ENCODE measurements at places on chromosomes 16 and 17.

- peak; percentile 21 for DNase-seq
Observed at GRCh38 chr17:31266042-31266441, 31.0 kb downstream of the OMG start.

DNA sequence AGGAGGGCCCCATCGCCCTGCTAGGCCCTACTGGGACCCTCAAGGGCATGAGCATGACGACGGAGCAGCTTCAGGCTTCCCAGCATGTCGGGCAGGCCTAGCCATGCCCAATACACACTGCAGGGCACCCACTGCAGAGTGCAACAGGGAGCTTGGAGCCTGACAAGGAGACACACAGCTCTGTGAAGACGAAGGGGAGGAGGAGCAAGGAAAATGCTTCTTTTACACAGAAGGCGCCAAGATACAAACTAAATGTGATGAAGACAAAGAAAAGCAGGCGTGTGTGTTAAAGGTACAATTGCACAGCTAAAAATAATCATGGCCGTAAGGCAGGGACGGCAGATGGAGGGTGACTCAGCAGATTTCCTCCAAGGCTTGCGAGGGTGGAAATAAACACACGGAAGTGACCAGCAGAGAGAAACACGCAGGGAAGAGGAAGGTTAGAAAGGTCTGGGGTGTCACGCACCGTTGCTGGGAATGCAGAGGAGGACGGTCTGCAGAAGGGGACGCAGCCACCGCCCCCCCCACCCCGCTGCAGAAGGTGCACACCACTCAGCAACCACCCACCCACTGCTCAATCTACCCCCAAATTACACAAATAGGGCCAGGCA is 108.5 kb downstream of the ZNF778 start:
- DNase-seq = peak; percentile 44

DNA sequence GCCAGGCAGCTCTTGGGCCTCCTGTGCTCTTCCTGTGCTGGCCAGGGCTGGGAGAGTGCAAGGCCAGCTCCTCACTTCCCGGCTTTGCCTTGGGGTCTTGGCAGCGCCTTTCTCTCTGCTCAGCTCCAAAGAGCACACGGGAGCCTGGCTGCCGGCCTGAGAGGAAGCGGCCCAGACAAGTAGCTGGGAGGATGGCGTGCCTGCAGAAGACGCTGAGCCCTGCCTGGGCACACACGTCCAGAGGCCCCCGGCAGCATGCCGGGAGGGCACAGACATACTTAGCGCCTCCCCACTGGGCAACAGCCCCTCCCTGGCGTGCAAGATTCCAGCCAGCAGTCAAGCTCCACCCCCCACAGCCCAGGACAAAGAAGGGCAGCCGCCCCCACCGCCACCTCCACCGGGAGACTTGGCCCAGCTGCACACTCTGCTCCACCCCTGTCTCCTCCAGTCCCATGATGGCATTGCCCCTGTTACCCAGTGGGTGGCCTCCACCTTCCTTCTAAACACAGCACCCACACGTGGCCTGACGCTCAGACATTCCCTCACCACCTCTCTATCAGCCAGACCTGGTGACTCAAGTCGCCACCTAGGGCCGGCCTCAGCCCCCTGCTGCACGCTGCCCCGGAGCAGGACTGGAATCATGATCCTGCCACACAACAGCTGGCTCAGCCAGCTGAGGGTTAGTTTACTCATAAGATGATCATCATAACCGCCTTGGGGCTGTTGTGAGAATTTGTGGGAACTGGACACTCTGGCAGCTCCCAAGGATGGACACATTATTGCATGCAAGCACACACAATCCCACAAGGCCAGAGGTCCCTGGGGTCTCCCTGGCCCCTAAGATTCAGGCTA is 12.4 kb downstream of the SGCA start:
- peak; percentile 73 for DNase-seq

- no peak for DNase-seq
Observed at GRCh38 chr16:57102888-57103851, 10.8 kb downstream of the CPNE2 start.

DNA sequence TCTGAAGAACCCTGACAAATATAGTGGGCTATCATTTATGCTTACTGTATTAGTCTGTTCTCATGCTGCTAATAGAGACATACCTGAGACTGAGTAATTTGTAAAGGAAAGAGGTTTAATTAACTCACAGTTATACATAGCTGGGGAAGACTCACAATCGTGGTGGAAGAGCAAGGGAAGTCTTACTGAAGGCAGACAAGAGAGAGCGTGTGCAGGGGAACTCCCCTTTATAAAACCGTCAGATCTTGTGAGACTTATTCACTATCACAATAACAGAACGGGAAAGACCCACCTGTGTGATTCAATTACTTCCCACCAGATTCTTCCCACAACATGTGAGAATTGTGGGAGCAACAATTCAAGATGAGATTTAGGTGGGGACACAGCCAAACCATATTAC is 526.8 kb upstream of the GOT2 start:
- no peak for DNase-seq

- DNase-seq = peak; percentile 93
Observed at GRCh38 chr16:383326-384051, 1.7 kb upstream of the PGAP6 start.

GRCh38 chr16:66878067-66878466 is 2.2 kb upstream of the PDP2 start:
- peak; percentile 73 for DNase-seq

GRCh38 chr16:75244844-75245758 is 6.3 kb downstream of the BCAR1 start:
- DNase-seq = peak; percentile 66

- DNase-seq = no peak
Observed at GRCh38 chr17:8176998-8177731, 985 bp upstream of the TMEM107 start.

GRCh38 chr16:842061-842476 is 41.5 kb upstream of the GNG13 start:
- DNase-seq = no peak

- peak; percentile 4 for DNase-seq
Observed at GRCh38 chr16:16797239-16797638, 418.3 kb downstream of the NPIPA7 start.
